Urinary bladder (tissue), 4 donors: ENCODE measurements at places on chromosomes 13 and 19.
A peak's percentile ranks its signal among the peaks of the same experiment; 100 is the strongest.

DNA sequence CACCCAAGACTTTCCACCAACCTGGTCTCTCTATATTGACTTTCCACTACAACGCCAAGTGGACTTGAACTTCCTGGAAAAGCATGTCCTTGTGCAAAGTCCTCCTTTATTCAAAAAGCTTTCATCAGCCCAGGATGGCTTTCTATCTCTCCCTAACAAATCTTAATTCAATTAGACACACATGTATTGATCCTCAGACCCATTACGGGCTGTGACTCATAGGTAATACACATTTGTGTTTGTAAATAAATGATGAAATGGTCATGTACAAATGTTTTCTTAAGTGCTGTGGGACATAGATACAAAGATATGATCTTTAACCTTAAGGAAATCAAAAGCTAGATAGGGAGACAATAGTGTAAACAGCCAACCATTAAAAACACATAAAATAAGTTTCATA lies 1189.7 kb downstream of the EFNB2 start:
- no peak for DNase-seq

- DNase-seq = no peak
Measured at GRCh38 chr19:4633140-4633967, 6.0 kb upstream of the TNFAIP8L1 start.

- DNase-seq = no peak
Measured at GRCh38 chr19:18446811-18447359, 9.0 kb upstream of the ISYNA1 start.

DNA sequence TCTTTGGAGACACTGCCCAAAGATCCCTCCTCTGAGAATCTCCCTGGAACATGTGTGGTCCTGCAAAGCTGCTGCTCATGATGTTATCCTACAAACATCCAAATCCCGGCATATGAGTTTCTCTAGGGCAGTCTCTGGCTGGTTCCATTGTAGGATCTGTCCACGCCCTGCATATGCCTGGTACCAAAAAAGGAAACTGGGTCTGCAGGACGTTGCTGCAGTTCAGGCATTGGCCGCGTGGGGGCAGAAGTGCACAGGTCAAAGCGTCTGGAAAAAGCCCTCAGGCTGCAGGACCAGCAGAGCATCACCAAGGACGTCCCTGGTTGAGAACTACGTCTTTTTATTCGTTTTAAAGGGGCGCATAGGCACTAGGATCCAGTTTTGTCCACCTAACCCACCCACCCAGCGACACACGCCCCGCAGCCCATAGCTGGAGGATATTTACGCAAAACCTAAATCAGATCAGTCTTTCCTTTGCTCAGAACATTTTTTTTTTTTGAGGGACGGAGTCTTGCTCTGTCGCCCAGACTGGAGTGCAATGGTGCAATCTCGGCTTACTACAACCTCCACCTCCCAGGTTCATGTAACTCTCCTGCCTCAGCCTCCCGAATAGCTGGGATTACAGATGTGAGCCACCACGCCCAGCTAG lies 12.9 kb upstream of the ZNF564 start:
- peak; percentile 26 for DNase-seq

GRCh38 chr19:1324806-1325567 lies 39.3 kb downstream of the EFNA2 start:
- DNase-seq = peak; percentile 28

- no peak for DNase-seq
Measured at GRCh38 chr13:71699342-71699741, 167.7 kb downstream of the DACH1 start.

- no peak for DNase-seq
Measured at GRCh38 chr13:77353995-77354394, 27.1 kb upstream of the MYCBP2 start.

GRCh38 chr19:18738961-18739690 lies 52.0 kb downstream of the COMP start:
- DNase-seq = no peak

DNA sequence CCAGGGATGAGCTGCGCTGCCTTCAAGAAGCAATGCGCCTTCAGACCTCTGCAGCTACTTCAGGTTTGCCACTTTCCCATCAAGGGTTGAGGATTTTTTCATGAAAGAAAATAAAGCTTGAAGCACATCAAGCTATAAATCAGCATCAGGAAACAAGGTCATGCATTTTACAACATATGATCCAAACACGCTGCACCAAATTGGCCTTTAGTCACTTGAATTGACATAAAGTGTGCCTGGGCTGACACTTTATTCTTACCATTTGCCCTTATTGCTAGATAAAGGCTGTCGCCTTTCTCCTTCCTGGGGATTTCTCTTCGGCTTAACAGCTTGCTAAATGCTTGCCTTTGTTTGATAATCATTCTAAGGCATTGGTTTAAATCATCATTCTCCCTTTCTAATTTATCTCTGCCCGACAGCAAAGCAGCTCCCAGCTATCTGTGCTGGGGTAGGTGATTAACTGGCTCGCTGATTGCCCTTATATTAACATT lies 87.7 kb downstream of the LHFPL6 start:
- no peak for DNase-seq

- no peak for DNase-seq
Measured at GRCh38 chr19:3868770-3869456, at the start of gene ZFR2. Gene ZFR2, minus strand, starts transcription at chr19:3869038. Its CDS starts 21 bp downstream, at chr19:3869017.

- DNase-seq = no peak
Measured at GRCh38 chr13:100175803-100176182, 86.9 kb downstream of the PCCA start.

- DNase-seq = no peak
Measured at GRCh38 chr13:105573136-105573535, 962.3 kb downstream of the EFNB2 start.

- no peak for DNase-seq
Measured at GRCh38 chr19:33441277-33441699, 67.8 kb downstream of the CEBPG start.

- no peak for DNase-seq
Measured at GRCh38 chr13:27182844-27183497, 11.4 kb upstream of the USP12 start.

GRCh38 chr13:100828226-100828625 lies 153.6 kb upstream of the TMTC4 start:
- no peak for DNase-seq

DNA sequence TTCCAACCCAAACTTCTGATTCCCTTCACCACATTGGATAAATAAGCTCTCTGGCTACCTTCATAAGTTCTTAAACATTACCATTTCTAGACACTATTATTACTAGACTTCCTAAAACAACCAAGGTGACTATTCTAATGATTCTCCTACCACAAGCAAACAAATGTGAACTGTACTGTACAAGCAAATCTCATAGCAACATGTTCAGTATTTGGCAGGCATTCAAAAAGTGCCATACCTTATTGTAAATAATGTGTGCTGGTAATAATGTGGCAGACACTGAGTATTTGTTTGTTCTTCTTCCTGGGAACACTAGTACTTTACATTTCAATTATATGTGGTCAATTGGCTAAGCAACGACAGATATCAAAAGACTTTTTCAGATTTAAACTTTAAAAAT lies 986.0 kb upstream of the SPRY2 start:
- DNase-seq = peak; percentile 6

DNA sequence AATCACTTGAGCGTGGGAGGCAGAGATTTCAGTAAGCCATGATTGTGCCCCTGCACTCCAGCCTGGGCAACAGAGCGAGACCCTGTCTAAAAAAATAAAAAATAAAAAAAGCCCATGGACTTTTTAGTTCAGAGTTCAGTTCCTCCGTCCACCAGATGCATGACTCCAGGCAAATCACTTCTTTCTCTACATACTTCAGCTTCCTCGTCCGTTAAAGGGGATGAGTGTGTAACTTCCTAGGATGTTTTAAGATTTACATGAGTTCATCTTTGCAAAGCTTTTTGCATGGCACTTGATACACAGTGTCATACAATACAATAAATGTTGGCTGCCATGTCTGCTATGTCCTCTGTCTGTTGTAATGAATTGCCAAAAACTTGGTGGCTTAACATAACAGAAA lies 10.0 kb upstream of the FFAR2 start:
- DNase-seq = no peak

DNA sequence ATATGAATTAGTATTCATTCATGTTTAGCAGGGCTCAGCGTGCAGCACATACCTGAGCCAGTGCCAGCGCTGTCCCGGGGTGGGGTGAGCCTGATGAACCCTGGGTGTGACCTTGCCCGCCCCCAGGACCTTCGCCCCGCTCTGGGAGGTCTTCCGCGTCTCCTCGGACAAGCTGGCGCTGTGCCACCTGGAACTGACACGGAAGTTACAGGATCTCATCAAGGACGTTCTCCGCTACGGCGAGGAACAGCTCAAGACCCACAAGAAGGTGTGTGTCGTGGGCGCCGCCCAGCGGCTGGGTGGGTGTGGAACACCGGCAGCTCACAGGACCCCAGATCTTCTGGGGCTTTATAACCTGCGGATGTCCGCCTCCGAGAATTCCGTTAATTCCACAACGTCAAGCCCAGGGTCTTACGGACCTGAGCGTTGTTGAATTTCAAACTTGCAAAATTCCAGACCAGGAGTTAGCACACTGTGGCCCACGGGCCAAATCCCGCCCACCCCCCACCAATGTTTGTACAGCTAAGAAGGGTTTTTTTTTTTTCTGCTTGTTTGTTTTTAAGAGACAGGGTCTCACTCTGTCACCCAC lies 15.4 kb downstream of the FCHO1 start:
- DNase-seq = no peak

GRCh38 chr13:89822467-89822866 lies 1525.0 kb upstream of the MIR17HG start:
- no peak for DNase-seq

DNA sequence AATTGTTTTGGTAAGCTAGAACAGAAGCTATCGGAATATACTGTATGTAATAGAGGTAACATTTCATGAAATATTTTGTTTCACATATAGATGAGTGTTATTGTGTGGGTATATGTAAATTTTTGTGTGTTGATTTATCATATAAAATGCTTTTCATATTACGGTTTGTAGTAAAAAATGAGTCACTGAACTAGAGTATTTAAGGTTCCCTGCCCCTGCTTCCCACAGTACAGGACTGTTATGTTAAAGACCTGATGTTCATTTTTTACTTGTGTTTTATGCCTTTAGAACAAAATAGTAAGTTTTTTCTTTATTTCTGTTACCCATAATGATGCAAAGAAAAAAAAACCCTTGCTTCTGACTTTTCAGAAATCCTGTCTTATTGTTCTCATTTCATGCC lies 243.4 kb downstream of the ENOX1 start:
- no peak for DNase-seq

DNA sequence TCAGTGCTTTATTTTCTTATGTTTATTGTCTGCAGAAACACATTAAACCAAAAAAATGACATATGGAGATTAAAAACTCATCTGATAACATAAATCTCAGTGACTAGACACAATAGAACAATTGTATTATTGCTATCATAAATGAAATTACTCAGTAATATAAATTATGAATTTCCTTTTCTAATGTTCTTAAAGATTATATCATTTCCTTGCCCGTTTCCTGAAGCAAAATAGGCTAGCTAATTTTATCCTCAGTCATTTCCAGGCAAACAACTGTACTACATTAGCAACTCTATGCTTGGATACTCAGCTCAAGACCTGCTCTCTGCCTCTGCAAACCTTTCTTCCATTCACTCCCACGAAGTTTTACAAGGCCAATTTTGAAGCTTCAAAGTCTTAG lies 61.2 kb downstream of the RFC3 start:
- no peak for DNase-seq

GRCh38 chr13:101447852-101448251 lies 4.6 kb upstream of the ITGBL1 start:
- DNase-seq = no peak

DNA sequence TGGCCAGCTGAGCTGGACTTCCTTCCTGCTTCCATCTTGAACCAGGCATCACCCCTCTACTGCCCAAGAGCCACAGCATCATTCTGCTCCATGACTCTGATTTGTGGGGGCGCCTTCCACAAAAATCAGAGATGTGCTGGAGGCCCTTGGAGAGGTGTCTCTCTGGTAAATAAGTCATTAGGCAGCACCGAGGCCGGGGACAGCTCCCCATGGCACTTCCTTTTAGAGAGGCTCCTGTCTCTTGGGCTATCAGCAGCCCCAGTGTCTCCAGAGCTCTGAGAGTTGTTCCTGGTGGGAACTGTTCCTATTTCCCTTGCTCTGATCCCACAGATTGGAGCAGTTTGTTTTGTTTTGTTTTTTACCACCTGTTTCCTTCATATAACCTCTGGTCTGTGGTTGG lies 19.9 kb downstream of the NWD1 start:
- no peak for DNase-seq

- DNase-seq = no peak
Measured at GRCh38 chr19:33503030-33503429, 18.6 kb downstream of the PEPD start.

GRCh38 chr13:113474179-113474578 lies 16.3 kb downstream of the DCUN1D2 start:
- no peak for DNase-seq

DNA sequence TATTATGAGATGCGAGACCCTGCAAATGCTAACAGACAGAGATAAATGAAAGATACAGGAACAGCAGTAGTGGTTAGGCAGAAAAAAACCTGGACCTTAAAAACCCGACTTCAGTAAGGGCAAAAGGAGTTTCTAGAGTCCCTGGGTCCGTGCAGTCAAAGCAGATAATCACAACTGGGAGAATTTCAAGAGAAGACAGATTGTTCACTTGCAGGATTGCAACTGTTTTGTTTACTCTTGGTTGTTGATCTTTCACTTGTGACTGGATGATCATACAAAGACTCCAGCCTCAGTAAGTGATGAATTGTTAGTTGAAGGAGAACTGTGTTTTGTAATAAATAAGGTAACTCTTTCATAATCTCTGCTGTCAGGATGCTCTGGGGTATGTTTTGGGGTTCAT lies 135.1 kb downstream of the GPC6 start:
- no peak for DNase-seq

DNA sequence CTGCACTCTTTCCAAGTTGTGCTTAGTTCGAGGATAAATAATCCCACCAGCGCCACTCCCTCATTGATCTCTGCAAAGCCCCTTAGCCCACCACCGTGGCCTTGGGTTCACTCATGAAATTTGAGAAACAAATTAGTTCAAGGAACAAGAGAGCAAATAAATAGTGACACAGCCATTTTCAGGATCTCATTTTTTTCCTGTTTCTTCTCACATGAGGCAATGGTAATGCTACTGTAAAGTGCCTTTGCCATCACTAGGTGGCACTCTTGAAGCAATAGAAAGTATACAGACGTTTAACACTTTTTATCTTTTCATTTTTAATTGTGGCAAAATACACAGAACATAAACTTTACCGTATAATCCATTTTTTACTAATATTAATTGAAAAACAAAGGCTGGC lies 76.8 kb upstream of the ZNF835 start:
- DNase-seq = no peak

DNA sequence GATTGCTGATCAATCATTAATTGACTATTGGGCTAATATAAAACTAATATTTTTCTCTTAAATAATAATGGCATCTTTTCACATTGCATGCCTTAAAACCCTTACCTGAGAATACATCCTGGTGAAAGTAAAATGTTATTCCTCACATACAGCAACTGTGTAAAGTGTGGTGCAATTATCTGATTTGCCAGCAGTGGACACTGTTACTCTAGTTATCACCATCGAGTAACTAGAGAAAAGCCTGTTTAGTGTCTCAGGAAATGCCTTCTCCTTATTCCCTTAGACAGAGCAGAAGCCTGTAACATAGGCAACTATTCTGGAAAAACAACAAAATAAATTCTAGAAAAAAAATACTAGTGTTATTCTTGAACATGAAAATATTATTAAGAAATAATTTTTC lies 459.8 kb downstream of the FGF14 start:
- peak; percentile 42 for DNase-seq

- DNase-seq = no peak
Measured at GRCh38 chr19:35993923-35994598, 927 bp upstream of the SDHAF1 start.

GRCh38 chr13:41811588-41812021 lies 149.3 kb downstream of the VWA8 start:
- no peak for DNase-seq
